PC-9 (cell line): ENCODE measurements at places on chromosomes 13 and 19. TPM values are rescaled to one million over a fixed set of nuclear protein-coding genes. Genes with fewer than 3 reads are reported as not detected.

DNA sequence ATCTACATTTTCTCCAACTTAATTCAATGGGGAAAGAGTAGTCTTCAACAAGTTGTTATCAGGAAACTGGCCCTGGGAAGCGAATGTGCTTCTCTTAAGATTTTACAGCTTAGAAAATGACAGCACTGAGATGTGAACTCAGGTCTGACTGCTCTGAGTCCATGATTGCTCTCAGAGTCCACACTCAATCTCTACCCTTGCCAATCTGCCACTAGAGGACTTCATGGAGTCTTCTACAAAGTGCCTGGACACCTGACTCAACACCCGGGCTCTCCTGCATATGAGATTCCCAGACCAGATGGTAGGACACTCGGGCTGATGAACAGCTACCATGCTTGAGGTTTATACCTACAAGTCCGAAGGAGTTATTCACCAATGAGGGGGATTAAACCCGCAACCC is 74.8 kb downstream of the ABCC4 start:
- H3K36me3 ChIP-seq: no peaks in the 10 kb centered on the region
- no peak overlapping the region for H3K4me3 ChIP-seq
- H3K4me1 ChIP-seq: peaks cover 32% of the 10 kb centered on the region
- no peaks in the 10 kb centered on the region for H3K27me3 ChIP-seq
- H3K27ac ChIP-seq: peak overlapping the region; percentile 13

DNA sequence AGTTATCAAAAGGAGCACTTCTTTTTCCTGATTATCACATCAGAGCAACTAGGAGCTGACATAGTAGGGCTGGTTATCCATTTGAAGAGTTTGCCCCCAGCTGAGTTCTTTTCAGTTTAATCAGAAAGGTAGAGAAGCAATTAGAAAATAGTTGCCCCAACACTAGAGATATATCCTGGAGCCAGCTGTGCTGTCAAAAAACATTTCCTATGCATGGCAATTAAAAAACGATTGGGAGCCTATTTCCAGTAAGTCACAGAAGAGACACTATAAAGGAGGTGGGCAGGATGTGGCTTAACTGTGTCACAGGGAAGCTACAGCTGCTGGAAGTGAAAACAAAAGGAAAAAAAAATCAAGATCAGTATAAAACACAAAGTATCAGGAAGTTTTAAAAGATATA is 155.7 kb upstream of the SLITRK1 start:
- no peaks in the 10 kb centered on the region for H3K4me1 ChIP-seq
- no peak overlapping the region for H3K27ac ChIP-seq
- H3K36me3 ChIP-seq: no peaks in the 10 kb centered on the region
- no peak for DNase-seq

GRCh38 chr19:5339950-5340636 is 519 bp downstream of the PTPRS start:
- H3K4me1 ChIP-seq: 0 out of 2 replicates have a peak, but pooled peaks cover 5% of the 10 kb centered on the region
- DNase-seq: no peak
- H3K36me3 ChIP-seq: no peaks in the 10 kb centered on the region
- H3K27me3 ChIP-seq: no peaks in the 10 kb centered on the region
- H3K27ac ChIP-seq: no peak overlapping the region

DNA sequence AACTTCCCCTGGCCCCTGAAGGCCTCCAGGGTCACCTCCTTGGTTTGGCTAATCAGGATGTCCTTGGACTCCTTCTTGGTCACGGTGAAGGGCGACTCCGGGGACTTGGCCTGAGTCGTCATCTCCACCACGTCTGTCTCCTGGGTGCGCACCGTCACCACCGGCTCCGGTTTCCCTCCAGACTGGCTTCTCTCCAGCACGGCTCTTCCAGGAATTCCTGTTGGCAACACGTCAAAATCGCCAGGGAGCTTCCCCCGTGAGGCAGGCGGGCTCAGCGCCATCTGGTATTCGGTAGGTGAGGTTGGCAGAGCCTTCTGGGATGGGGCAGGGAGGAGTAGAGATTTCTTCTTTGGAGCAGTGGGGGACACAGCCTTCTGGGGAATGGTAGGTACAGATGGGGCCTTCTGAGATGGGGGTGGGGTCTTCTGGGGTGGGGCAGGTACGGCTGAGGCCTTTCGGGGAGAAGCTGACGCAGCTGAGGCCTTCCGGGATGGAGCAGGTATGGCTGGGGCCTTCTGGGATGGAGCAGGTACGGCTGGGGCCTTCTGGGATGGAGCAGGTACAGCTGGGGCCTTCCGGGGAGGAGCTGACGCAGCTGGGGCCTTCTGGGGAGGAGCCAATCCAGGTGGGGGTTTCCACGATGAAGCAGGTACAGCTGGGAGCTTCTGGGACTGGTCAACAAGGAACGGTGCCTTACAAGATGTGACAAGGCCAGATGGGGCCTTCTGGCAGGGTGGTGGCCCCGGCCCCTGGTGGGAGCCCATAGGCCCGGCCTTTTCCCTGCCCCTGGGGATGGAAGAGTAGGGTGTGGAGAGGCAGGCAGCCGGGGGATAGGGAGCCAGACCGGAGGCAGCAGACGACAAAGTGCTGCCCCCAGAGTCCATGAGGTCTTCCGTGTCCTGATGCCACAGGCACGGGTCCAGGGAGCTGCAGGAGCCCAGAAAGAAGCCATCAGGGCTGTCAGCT is 3.8 kb downstream of the GARIN5B start:
- no peak overlapping the region for H3K4me3 ChIP-seq
- H3K27me3 ChIP-seq: peaks cover 5% of the 10 kb centered on the region
- no peaks in the 10 kb centered on the region for H3K36me3 ChIP-seq
- DNase-seq: no peak

- H3K4me3 ChIP-seq: no peak overlapping the region
- H3K27me3 ChIP-seq: no peaks in the 10 kb centered on the region
- H3K4me1 ChIP-seq: no peaks in the 10 kb centered on the region
Measured at GRCh38 chr13:40350283-40350992, 316.0 kb downstream of the FOXO1 start.

Gene LRFN3
- total RNA-seq: 10.5 and 14.7 TPM in 2 replicates

Gene COMP
- not detected in 2 replicates for total RNA-seq

Gene SPTBN4
- 0.48 and 0.85 TPM in 2 replicates for total RNA-seq
